AML-193 (cell line): ENCODE measurements at places on chromosomes 6 and 20.

DNA sequence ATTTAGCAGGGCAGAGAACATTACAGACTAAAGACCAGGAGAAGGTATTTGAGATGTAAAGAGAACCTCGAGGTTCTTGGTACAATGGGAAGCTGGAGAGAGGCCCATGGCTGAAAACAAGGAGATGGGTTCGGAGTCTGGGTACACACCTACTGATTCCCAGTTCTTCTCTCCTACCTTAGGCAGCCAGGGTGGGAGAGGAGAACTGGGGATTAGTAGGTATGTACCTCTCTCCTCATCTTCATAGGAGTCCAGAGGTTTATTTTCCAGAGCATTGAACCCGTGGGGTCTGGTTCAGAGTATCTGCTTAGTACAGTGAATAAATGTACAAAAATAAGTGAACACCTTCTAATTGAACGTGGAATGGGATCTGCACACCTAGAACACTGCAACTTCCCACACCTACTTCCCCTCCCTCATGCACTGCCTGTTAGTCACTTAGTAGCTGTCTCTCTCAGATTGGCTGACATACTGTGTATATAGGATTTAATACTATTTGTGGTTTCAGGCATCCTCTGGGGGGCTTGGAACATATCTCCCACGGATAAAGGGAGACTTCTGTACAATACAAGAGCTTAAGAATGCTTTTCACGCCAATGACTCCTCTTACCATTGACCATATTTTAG, 23.5 kb upstream of the NUP153 start:
- no peak for DNase-seq

DNA sequence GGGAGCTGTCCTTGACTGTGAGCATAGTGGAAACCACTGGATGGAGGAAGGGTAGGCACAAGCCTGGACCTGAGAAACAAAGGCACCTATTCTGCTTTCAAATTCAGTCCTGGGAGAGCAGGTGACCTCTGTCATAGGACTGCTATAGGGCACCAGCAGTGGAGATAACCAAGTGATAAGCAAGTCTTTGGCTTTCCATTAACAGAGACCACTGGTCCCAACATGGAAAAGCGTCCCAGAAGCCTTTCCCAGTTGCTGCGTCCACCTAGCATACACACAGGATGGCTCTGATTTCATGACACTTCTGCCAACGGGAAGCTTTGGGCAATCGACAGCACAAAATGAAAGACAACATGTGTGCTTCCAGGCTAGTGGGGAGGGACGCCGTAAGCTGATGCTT, 8.9 kb downstream of the SLC22A3 start:
- DNase-seq = no peak

DNA sequence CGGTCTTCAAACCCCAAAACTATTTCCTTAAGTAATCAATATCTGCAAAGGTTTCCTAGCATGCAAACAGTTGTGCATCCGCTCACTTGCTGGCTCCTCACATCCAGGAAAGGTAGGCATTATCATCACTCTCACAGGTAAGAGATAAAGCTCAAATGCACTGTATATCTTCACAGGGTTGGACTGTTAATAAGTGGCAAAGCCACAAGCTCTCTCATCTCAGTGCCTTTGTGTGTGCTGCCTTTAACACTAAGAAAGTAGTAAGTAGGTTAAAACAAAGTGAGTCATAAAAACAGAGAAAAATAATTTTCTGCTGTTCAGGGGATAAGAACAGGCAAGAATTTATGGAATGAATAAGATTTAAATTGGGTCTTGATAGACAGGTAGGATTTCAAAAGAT, 21.3 kb downstream of the MAN1A1 start:
- DNase-seq = no peak

DNA sequence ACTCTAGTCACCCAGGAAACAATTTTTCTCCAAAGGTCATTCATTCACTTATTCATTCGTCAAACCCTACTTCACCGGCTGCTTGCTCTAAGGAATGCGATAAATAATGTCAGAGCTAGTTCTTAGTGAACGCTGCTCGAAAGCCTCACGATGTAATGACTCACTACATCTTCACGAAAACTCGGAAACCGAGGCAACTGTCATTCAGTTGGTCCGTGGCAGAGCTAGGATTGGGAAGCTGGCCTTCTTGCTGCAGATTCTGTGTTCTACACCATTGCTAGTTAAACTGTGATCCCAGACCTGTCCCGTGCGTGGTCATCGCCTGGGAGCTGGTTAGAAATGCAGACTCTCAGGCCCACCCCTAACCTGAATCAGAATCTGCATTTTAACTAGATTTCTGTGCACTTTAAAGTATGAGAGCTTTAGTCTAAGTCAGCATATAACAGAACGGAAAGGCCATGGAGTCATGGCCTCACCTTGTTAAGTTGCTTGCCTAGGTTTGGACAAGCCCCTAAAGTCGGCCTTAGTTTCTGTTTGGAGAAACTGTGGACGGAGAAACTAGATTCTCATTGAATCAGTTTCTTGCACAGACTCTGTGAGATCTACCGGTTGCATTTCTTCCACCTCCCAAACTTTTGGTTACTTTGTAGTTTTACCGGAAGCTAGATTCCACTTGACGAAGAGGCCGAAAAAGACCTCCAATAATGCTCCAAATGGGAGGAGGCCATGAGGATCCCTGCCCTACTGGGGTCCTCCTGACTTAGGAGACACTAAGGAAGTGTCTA, 651 bp upstream of the CCND3 start:
- no peak for DNase-seq

GRCh38 chr6:87699576-87699975, 2.5 kb downstream of the AKIRIN2 start:
- no peak for DNase-seq

GRCh38 chr6:12537389-12537788, 179.2 kb upstream of the PHACTR1 start:
- DNase-seq = no peak

GRCh38 chr6:31122791-31123706, 2.8 kb upstream of the CDSN start:
- no peak for DNase-seq

- no peak for DNase-seq
Measured at GRCh38 chr6:131749023-131749422, 38.2 kb upstream of the CTAGE9 start.

DNA sequence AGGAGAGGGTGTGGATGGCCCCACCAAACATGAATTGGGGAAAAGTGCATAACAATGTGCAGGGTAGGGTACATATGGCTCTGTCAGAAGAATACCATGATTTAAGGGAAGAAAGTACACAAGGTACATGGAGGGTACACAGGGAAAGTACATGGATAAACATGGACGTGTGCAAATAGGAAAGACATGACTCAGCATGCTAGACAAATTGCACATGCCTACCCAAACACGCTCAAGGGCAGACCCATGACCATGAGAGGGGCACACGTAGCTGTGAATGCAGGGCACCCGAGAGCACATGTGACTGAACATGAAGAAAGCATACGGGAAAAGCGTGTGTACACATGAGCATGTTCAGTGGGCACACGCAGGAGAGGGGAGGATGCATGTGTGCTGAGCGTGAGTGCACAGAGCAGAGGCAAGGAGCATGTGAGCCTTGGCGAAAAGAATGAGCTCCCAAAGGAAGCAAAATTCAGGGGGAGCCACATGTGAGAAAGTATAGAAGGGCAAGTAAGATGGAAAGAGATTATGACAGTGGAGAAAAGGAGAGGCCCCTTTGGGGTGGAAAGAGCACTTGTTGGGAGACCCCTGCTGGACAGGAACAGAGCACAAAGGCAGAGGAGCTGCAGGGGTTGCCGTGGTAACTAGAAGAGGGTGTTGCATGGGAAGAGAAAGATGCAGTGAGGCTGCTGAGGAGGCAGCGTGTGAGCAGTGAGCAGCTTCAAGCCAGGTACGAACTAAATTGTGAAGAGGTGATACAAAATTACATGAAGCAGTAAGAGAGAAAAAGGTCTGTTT, 17.8 kb downstream of the OR2H2 start:
- peak; percentile 25 for DNase-seq

- DNase-seq = no peak
Measured at GRCh38 chr20:58715801-58716475, 23.3 kb downstream of the NPEPL1 start.

DNA sequence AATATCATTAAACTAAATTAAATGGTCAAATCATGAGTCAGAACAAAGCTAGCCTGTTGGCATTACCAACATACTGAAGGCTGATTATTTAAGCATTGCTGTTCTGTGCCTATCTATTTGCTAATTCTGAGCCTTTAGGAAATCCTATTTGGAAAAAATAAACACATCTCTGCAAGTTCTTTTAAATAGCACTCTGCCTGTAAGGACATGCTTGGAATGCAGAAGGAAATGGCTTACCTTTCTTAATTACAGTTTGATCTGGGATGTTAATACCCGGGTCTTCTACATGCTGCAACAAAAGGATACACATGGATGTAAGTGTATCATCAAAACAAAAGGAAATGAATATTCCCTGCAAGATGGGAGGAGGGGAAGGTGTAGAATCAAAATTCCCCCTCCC, 8.3 kb downstream of the TFAP2A start:
- DNase-seq = no peak

DNA sequence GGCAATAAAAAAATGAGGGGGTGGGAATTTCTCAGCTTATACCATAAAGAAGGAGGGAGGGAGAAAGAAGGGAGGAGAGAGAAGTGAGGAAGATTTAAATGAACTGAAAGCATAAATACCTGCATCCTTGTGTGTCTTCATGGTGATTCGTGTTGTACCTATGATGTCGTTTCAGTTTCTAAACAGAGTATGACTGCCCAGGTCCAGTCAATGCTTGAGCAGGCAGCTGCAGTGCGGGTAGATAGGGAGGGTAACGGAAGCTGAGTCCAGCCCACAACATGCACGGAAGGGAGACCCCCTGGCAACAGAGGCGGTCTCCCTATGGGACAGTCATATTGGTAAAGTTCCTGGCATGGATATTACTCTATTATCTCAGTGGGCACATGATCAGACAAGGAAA, 184.5 kb downstream of the KIF16B start:
- no peak for DNase-seq

GRCh38 chr6:92271091-92271490, 1148.3 kb downstream of the EPHA7 start:
- no peak for DNase-seq

- no peak for DNase-seq
Measured at GRCh38 chr6:32772656-32773055, 9.3 kb upstream of the HLA-DQB2 start.

- no peak for DNase-seq
Measured at GRCh38 chr6:19983374-19983773, 146.2 kb downstream of the ID4 start.

DNA sequence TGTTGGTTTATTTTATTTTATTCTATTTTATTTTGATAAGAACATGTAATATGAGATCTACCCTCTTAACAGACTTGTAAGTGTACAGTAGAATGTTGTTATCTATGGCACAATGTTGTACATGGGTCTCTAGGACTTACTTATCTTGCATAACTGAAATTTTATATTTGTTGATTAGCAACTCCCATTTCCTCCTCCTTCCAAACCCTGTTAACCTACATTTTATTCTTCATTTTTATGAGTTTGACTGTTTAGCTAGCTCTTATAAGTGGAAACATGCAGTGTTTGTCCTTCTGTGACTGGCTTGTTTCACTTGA, 37.9 kb upstream of the BCAS1 start:
- no peak for DNase-seq

- DNase-seq = no peak
Measured at GRCh38 chr20:13784271-13784892, 337 bp downstream of the ESF1 start.

- DNase-seq = no peak
Measured at GRCh38 chr6:125222531-125223455, 69.2 kb downstream of the TPD52L1 start.

DNA sequence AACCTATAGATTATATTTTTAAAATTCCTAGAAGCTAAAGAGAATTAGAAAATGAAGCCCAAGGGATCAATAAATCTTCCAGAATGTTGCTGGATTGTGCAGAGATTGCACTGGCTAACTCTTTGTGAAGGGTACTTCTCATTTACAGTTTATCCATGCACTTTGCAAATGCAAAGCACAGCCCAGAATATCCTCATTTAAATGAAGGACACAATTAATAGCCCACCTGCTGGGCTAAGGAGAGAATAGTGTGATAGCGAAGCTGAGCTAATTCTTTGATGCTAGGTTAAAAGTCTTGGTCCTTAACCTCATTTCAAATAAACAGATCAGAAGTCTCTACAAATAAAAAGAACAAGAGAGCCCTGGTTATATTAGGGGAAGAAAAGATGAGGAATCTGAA, 72.5 kb downstream of the SMPDL3A start:
- DNase-seq = no peak

- no peak for DNase-seq
Measured at GRCh38 chr20:34768096-34768495, 57.4 kb downstream of the NCOA6 start.

DNA sequence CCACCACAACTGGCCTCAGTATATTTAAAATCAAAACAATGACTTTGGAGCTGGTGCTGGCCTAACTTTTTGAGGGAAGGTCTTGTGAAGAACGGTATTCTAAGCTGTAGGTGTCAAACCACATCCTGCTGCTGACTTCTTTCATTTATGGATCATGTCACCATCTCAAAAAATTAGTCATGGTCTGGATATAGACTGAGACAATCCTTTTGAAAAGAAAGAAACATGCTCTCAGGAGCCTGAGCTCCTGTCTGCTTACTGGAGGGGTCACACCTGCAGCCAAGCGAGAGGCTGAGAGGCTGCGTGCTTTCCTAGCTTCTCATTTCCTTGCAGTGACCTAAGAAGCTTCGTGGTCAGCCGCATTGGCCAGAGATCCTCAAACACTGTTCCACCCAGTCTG, 55.2 kb downstream of the TIAM2 start:
- no peak for DNase-seq

GRCh38 chr20:37387519-37388269, 41.8 kb downstream of the SRC start:
- DNase-seq = no peak

- DNase-seq = no peak
Measured at GRCh38 chr6:13292774-13293173, 35.6 kb downstream of the TBC1D7 start.

- no peak for DNase-seq
Measured at GRCh38 chr6:4084444-4085331, 5.8 kb upstream of the FAM217A start.

GRCh38 chr6:35624341-35625070, 64.2 kb downstream of the FKBP5 start:
- DNase-seq = peak; percentile 48
